Activated CD8-positive, alpha-beta memory T cell treated with anti-CD3 and anti-CD28 coated beads for 1 hour (primary cell): ENCODE measurements at places on chromosomes 12 and 14.

- DNase-seq: no peak
These were observed 165.8 kb downstream of the CALM1 start for GRCh38 chr14:90562652-90563051.

GRCh38 chr12:49626836-49627235 lies 3.5 kb downstream of the PRPF40B start:
- DNase-seq: no peak

DNA sequence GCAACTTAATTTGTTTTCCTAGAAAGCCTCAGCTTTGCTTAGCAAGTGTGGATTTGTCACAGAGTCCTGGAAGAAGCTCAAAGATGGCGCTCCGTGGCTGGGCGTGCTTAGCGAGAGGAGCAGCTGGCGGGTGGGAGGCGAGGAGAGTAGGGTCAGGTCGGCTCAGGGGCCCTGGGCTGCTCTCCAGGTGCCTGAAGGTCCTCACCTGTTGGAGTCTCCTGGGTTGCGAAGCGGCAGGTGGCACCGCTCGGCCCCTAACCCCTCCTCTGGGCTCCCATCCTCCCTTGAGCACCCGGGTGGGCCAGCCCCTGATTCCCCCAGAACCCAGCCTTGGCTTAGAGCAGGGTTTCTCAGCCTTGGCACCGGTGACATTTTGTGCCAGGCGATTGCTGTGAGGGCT lies 25.1 kb downstream of the LRTM2 start:
- DNase-seq: no peak

DNA sequence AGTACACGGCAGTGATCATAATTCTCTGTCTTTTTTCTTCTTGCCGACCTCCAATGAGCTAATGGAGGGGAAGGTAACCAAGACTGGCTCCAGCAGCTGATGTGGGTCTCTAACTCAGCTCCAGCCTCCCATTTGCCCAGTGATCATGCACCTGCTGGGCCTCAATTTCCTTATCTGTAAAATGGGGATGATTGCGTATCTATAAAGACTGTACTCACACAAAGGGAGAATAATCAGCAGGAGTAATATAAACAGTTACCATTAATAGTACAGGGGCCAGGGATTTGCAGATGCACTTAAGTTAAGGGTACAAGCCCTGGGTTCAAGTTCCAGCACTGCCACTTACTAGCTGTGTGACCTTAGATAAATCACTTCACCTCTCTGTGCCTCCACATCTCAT lies 204.9 kb upstream of the LHX5 start:
- no peak for DNase-seq

- no peak for DNase-seq
These were observed 29.8 kb upstream of the NFYB start for GRCh38 chr12:104167519-104168458.

GRCh38 chr14:101118746-101119591 lies 215.4 kb upstream of the RTL1 start:
- DNase-seq: no peak

DNA sequence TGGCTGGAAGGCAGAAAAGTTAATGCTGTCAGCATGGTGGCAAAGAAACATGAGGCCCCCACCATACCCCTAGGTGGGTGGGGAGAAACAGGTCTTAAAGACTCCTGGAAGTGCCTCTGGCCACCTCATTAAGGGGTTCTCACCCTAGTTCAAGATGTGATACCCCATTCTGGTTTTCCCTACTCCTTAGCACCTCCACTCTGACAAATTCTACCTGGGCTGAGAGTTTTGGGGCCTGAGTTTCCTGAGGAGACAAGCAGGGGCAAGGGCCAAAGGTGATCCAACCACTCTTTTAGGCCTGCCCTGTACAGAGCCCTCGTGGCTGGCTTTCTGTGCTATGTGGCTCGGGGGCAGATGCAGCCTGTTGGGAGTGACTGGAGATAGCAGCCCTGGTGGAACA lies 7.9 kb upstream of the AVIL start:
- DNase-seq: no peak

GRCh38 chr14:49019467-49020115 lies 566.6 kb downstream of the RPS29 start:
- no peak for DNase-seq

DNA sequence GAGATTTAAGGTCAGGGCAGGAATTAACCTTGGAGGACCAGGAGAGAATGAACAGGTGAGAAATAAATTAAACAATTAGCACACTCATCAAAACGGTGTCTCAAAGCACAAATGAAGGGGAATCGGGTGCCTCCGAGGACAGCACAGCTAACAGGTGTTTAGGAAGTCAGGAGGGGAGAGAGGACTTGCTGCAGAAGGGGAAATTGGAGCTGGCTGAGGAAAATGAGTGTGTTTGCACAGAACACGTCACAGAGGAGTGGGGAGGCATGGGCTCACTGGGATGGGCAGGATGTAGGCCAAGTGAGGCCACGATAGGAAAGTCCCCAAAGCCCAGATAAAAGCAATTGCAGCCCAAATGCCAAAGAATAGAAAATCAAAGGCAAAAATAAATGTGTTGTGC lies 121.7 kb downstream of the ZNF664 start:
- no peak for DNase-seq

DNA sequence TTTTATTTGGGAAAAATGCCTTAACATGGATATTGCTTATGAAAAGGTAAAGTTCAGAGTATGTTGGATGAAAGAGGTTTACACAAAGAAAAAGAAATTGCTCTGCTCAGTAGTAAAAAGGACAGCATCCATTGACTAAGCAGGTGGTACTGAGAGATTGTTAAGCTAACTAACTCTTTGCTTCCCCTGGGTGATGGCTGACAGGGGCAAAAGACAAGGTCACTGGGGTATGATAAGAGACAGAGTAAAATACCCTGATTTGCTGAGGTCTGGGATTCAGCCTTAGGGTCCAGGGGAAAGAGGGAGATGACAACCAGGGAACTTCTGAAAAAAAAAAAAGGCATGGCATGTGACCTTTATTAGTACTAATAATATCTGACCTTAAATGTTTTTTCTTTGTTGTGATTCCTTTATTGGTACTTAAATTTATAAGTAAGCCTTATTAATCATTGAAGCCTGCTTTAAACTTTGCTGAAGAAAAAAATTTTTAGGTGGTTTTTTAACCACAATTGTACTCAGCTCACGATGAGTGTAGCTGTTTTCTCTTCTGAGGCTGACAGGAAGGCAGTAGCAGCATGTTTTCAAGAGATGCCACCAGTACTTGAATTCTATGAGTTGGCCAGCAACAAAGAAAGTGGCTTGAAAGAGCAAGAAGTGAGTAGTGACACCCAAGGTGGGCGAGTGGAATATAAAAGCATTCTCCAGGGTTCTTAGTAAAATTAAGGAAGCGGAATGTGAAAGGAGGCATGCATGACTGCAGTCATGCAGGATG lies 43.7 kb upstream of the KITLG start:
- DNase-seq: no peak

DNA sequence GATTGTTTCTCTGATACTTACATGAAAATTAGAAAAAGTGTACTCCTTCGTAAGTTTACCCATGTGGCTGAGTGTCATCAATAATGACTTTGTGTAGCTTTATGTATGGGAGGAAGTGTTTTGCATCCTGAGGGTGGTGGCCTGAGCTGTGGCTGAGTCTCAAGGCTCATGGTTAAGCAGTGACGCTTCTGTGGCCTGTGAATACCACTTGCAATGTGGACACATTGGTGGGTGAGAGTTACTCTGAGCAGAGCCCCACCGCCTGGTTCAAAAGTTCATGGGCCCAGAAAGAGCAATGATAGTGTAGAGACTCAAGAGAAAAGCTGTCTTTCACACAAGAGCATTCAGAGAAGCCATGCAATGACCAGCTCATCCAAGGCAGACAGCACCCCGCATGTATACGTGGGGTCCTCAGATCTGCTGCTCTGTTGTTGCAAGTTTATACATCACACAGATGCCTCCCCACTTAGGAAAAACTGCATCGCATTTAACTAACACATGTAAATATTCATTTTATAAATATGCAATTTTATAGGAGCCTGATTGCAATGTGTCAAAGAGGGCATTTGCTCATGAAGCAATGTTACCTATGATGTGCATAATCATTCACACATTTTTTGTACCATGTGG lies 55.1 kb upstream of the FRMD6 start:
- peak; percentile 10 for DNase-seq

DNA sequence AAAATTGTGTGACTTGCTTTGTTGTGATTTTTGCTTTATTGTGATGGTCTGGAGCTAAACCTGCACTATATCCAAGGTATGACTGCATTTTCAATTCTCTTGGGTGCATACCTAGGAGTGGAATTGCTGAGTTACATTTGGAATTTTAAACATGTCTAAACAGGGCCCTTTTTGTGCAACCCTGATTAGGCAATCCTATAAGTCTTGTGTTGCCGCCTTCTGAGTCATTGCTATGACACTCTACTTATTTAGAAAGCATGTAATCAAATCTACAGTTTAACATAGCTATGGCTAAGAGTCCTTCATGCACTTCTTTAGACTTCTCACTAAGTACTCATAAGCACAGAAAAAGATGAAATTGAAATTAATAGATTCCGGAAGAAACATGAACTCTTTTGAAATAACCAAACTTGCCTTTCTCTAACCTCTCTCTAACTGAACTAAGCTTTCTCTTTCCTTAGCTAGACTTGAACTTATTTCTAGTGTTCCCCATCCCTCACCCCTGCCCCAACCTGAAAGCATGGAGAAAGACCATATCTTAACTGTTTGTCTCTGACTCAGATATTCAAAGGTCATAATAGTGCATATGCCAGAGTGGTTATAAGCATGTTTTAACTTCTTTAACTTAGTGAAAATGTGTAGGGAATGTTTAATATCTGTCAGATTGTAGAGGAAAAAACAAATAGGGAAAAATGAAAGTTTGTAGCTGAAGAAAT lies 203.0 kb downstream of the SNAPC1 start:
- DNase-seq: no peak

DNA sequence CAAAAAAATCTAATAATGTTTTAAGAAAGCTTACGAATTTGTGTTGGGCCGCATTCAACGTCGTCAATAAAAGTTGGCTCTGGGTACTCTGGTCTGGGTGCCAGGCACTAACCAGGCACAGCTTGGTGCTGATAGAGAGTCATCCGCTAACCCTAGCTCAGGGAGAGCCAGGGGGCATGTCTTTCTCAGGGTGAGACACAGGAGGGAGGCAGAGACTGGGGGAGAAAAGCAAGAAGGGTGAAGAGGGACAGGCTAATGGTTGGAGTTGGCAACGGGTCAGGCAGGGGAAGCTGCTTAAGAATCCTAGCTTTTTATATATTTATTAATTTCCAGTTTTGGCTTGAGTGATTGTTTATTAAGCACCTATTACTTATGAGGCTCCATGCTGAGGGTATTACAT lies 105.0 kb downstream of the CMKLR1 start:
- no peak for DNase-seq

DNA sequence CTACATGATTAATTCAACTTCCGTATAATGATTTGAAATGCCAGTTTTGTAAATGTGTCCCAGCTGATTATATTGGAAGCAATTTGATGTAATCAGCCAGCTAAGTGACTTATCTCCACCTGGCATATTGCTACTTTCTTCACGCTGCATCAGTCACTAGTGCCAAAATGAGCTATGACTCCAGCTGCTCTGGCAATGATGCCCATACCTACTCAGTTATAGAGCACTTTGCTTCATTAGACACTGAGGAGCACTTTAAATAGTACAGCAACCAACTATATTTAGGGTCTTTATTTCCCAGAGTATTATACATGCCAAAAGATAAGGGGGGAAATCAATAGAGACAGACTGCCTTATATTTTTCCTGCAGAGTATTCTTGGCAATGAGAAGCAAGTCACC lies 67.9 kb upstream of the LIN7A start:
- DNase-seq: no peak

DNA sequence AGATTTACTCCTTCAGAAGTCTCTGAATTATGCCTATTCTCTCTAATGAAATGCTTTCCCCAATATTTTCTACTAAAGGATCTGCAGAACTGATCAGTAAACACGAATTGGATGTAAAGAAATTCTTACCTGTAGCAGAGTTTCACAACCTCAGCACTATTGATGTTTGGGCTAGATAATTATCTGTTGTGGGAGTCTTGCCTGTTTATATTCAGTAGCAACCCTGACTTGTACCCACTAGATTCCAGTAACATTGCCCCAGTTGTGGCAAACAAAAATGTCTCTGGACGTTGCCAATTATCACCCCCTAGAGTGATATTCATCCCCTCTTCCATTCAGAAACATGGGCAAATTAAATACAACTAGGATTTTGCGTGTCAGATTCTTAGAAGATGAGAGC lies 156.8 kb upstream of the TMTC2 start:
- DNase-seq: no peak

- no peak for DNase-seq
These were observed 17.7 kb downstream of the SLC25A29 start for GRCh38 chr14:100288382-100289185.

GRCh38 chr14:44820230-44820964 lies 141.3 kb downstream of the KLHL28 start:
- no peak for DNase-seq

- no peak for DNase-seq
These were observed 187.0 kb upstream of the LRFN5 start for GRCh38 chr14:41419709-41420108.

DNA sequence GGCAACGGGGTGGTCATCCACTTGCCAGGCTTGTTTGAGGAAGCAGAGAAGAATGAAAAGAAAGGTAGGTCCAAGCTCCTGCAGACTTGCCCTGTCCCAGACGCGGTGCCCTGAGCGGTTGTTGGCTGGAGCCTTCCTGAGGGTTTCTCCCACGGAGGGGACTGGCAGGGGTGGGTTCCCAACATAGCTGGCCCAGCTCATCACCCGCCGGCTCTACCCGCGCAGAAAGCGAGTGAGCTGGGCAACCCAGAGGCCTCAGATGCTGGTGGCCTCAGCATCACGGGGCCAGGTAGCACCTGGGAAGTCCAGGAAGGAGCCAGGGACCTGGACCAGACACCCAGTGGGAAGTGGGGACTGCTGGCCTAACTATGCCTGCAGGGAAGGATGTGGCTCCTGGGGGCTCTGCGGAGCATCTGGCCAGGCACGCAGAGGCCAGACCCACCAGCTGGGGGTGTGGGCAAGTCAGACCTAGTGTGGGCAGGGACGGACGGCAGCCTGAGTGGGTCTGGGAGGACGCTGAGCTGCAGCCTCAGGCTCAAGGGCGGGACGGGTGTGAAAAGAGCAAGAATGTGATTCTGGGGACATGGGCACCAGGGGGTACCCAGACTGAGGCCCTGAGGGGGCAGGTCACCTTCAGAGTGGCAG lies 14.4 kb upstream of the SIVA1 start:
- DNase-seq: no peak
